ENCODE measurements at places on chromosomes 1 and 21.

DNA sequence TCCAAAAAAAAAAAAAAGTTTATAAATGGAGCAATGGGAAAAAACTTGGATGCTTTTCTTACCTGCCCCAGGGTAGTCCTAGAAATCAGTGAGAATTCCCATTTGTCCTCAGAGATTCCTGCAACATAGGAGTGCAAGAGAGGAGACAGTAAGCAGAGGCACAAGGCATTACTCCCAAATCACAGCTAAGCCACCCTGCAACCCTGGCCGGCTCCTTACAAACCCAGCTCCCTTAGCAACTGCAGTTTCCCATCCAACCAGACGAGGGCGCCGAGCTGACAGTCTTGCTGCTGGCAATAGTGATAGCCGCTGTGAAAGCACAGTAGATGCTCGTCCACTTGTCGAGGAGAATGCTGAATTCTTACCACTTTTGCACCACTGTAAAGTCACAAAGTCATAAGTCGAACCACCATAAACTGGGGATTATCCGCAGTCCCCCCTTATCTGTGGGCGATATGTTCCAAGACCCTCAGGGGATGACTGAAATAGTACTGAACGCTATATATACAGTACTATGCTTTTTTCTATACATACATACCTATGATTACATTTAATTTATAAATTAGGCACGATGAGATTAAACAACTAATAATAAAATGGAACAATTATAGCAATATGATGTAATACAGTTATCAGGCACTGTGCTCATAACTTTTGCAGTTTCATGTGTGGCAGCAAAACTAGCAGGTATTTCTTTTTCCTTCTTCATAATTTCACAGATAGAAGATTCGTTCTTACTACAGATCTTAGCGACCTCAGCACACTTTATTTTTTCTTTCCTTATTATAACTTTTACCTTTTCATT, 6.0 kb upstream of the PITHD1 start:
- DNase-seq: peak; percentile 91

DNA sequence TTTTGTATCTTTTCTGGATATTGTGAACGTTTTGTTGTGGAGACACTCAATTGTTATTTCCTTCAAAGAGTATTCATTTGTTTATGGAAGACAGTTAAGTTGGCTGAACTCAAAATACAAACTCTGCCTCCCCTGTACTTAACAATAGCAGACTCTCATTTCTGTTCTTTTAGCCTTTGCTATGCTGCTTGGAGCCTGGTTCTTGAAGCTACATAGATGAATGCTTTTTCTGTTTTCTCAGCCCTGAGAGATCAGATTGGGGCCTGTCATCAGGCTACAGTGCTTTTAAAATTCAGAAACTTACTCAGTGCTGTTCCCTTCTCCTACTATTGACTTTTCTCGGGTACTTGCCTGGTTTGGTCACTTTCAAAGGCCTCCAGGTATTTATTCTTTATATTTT, 215.7 kb upstream of the LYPLAL1 start:
- no peak for DNase-seq

GRCh38 chr1:240004086-240004749, 87.5 kb upstream of the FMN2 start:
- DNase-seq: peak; percentile 34

DNA sequence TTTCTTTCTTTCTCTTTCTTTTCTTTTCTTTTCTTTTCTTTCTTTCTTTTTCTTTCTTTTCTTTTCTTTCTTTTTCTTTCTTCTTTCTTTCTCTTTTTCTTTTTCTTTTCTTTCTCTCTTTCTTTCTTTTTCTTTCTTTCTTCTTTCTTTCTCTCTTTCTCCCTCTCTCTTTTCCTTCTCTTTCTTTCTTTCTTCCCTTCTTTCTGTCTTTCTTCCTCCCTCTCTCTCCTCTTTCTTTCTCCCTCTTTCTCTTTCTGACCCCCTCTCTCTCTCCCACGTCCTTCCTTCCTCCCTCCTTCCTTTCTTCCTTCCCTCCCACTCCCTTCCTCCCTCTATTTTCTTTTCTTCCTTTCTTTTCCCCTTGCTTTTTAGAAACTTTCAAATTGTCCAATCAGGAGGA, 333.6 kb downstream of the PAPPA2 start:
- DNase-seq: no peak

GRCh38 chr1:50418600-50419109, 4.6 kb downstream of the DMRTA2 start:
- DNase-seq: no peak

GRCh38 chr1:214008791-214009422, 21.1 kb downstream of the PROX1 start:
- DNase-seq: no peak

DNA sequence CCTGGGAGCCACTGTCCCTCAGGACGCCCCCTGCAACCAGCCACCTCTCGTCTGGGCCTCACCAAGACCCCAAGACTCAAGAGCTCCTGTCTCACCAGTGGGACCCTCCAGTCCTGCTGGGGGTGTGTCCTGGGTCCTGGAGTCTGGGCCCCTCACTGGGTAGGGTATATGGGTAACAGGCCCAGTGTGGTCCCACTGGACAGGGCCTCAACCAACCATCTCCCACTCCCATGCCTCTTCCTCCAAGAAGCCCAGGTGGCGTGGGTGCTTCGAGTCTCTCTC, 725 bp upstream of the VWA1 start:
- DNase-seq: no peak

DNA sequence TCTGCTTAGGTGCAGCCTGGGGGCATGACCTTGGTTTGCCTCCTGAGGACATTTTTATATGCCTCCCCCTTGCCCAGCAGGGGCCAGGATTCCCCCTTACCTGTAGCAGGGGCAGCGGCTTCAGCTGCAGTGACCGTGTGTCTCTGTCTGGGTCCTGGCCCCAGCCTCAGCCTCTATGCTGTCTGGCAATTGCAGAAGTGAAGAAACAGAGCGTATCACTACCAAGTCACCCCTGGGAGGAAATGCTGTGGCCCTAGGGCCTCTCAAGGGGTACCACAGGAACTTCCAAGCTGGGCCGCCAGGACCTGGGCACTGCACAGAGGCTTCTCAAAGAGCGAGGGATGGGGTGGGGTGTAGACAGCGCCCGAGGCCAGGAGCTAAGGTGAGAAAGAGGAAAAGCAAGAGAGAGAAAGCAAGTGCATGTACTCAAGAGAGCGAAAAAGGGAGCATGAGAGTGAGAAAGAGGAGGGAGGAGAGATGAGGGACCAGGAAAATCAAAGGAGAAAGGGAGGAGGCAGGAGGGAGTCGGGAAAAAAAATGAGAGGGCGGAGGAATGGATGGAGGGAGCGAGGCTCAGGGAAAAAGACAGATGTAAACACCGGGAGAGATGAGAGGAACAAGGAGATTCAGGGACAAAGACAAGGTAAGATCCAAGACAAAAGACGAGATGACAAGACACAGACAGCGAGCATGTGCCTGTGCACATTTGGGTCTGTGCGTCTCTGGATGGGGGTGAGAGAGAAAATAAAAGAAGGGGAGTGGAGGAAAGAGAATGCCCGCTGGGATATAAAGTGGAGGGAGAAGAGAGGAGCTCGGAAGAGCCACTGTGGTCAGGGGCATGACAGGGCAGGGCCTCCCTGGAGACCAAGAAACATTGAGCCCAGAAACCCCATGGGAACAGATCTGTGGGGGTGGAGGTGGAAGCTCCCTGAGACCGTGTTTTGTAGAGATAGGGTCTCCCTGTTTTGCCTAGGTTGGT, at the start of gene PTAFR:
TSS of gene PTAFR (minus strand) at position 199 of the 979 bp plus-strand sequence. CDS start 25,669 bp downstream, outside the sequence.
- no peak for DNase-seq

DNA sequence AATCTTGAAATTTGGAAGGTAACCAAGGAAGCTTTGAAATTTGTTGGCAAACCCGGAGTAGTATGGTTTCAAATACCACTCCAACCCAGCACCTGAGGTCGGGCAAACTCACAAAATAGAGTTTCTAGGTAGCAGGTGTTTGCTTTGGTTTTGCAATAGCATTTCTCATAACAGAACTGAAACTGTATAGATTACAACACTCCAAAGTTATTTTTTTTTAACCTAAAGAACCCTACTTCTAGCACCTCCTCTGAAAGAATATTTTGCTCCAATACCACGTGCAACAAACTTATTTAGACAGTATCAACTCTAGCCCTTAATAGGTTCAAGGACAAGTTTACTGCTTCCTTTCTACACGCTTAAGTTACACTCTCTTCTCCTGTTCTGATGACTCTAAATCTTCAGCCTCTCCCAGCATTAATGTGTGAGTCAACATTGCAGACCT, 178.5 kb upstream of the FMN2 start:
- DNase-seq: peak; percentile 39

- peak; percentile 10 for DNase-seq
These were observed 58.5 kb upstream of the IVNS1ABP start for GRCh38 chr1:185375583-185375982.

- peak; percentile 25 for DNase-seq
These were observed 48.3 kb upstream of the TDRD10 start for GRCh38 chr1:154453574-154454352.

DNA sequence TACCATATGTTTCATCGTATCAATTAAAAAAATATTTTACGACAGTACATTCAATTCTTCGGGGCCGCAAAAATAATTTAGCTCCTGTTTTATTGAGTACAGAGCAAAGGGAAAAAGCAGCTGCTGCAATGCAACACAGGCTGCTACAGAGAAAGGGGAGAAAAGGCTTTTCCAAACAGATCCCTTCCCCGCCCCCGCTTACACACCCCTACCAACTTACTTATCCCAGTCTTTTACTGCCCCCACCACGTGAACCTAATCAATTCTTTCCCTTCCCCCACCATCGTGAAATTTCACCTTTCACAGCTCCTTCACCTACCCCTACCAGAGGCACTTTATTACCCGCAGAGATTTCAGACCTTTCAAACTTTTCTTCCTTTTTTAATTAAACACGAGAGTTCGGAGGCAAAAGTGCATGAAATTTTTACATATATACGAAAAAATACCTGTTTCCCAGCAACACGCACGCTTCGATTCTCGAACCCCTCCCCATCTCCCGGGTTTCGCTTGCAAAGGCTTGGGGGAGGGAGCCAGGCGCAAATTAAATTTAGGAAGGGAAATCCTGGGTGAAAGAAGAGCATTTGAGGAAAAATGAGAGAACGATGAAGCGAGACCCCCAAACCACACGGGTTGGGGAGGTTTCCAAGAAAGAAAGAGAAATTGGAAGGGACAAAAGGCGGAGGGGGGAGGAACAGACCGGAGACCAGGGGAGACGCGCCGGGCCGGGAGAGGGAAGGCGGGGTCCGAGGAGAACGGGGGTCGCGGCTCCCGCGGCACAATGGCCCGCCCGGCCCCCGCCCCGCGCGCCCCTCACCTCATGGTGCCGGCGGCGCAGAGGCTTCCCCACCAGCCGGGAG, 823 bp downstream of the ENAH start:
- no peak for DNase-seq

GRCh38 chr1:117735045-117735992, 129.5 kb downstream of the TENT5C start:
- peak; percentile 32 for DNase-seq

- no peak for DNase-seq
These were observed 463 bp upstream of the VAMP3 start for GRCh38 chr1:7770669-7770996.

DNA sequence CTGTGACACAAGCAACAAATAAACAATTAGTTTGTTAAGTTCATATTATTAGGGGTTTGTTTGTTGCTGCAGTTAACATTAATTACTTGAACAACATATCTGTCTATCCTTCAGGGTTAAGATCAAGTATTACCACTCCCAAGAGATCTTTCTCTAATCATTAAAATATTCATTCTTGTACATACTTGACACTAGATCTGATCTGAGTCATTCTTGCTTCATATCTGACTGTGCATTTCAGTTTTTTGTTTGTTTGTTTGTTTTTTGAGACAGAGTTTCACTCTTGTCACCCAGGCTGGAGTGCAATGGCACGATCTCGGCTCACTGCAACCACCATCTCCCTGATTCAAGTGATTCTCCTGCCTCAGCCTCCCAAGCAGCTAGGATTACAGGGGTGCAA, 613.3 kb upstream of the PLXNA2 start:
- DNase-seq: no peak

- no peak for DNase-seq
These were observed 95.9 kb downstream of the LRIG2 start for GRCh38 chr1:113168946-113169345.

DNA sequence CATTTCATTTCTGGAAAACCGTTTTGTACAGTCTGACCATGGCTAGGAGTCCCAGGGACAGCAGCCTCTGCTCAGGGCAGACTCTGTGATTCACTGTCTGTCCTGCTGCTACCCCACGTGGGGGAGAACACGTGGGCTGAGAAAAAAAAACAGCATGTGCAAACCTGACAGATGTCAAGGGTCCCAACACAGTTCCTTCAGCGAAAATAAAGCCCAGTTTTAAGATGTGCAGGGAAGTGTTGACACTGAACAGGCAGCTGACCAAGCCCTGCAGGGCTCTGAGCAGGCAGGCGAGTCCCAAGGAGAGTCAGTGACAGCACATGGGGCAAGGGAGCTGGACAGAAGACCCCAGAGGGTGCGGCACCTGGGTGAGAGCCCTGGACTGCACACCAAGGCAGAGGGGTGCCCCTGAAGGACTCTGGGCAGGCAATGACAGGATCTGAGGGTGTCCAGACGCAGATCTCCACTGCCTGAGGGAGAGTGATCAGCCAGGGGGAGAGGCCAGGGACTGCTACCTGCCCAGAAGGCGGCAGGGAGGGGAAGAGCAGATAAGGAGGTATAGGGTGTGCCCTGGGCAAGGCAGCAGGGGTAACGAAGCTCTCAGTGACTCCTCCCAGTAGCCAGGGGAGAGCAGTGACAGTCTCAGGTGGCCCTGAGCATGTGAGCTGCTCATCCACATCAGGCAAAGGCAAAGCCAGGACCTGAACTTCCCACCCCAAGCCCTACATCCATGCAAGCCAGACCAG, 5.1 kb upstream of the SPATC1L start:
- DNase-seq: no peak

DNA sequence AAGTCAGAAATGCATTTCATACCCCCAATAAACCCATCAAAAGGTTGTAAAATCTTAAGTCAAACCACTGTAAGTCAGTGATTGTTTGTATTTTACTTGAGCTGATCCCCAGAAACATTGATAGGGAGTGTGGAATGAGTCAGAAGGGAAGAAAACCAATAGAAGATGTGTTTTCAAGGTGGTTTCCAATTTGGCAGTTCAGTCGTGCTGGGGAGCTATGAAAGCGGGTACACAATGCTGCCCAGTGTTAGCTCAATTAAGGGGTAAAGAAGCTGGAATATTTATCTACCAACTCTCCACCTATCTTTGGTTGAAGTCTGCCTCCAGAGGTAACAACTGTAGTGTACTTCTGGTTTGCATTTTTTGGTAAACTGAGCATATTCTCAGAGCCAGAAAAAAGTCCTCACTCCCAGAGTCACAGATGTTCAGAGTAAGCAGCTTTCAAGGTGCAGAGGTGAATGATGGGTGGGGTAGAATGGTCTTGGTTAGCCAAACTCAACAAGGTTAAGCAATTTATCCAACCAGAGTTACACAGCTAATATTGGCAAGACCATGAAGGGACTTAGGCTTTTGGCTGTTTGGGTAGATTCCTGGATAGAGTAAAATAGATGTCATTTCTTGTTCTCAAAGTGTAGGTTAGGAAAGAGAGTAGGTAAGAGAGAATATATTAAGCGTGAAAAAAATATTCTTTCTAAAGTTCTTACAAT, 202.9 kb upstream of the ADGRL2 start:
- no peak for DNase-seq

GRCh38 chr1:6485168-6486101, 6.0 kb downstream of the PLEKHG5 start:
- DNase-seq: no peak
